Stromal cell of bone marrow (primary cell): ENCODE measurements at places on chromosomes 16 and 17.

DNA sequence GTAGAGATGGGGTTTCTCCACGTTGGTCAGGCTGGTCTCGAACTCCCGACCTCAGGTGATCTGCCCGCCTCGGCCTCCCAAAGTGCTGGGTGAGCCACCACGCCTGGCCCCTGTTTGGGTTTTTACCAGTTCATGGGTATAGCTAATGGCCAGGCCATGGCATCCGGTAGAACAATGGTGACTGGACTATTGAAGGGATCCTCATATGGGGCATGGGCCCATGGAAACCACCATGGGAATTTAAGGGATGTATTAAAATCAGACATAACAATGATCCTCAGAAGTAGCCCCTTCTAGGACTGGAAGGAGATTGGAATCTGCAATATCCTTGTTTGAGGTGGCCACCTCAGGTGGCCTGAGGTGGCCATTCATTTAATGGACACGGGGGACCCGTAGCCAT, 17.5 kb upstream of the GUCY2D start:
- no peak for DNase-seq

GRCh38 chr17:80365001-80365965, 49.7 kb upstream of the ENDOV start:
- no peak for DNase-seq

DNA sequence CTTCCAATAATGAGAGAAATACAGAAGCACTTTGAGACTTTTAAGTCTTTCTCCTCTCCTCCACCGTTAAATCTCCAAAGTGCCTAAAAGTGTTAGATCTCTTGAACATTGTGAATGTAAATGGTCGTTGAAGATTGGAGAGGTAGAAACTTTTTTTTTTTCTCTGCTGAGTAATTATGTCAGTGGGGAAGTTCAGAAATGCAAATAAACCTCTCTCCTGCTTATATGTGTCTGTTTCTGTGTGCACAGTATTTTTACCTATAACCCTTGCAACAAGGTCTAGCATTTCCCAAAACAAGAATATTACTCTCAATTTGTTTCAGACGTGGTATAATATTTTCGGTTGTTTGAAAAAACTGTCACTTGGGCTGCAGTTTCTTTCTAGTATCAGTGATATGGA, 833.6 kb upstream of the CDH8 start:
- no peak for DNase-seq

DNA sequence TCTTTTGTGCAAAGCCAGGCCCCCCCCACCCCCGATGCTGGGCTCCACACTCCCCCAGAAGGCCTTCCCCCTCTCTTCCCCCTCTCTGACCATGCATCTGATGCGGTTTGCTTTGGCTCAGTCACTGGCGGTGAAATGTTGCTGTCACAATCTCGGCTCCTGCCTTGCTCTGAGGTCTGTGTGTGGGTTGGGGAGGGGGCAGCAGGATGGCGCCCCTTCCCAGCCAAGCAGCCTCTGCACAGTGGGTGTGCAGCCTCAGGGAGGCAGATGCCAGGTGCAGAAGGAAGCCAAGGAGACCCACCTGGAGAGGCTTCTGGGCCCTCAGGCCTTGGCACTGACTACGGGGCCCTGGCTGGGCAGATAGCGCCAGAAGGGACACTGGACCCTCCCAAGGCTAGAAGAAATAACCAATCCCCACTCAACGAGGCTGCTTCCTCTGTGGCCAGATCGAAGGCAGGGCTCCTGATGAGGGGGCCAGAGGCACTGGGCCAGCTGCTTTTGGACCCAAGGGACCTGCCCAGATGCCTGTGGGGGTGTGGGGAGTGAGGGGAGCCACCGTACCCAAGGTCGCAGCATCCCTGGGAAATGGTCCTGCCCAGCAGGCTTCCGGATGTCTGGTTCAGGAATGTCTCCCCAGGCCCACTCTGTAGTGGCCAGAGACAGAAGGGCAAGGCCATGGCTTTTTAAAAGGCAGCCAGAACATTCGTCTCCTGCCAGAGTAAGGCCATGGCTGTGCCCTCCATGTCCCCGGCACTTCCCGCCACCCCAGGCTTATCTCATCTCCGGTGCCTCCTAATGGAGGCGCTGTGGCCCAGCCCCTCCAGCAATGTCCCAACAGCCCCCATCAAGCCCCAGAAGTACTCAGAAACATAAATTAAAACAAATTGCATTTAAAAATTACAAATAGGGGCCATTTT, 43.4 kb upstream of the SLC38A10 start:
- DNase-seq, result no peak

DNA sequence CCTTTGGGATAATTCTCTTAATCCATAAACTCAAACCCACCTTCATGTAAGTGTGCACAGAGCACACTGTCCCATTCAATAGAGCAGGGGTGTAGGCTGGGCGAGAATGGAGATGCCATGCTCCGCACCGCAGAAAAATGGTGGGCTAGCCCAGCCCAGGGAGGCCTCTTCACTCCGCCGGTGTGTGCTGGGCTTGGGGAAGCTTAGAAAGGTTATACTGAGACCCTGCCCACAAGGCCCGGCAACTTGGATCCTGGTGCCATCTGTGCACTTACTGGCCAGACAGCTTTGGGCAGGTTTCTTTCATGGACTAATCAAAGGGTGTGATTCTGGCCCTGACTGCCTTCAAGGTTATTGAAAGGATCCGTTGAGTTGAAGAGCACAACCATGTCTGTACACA, 3.7 kb upstream of the STAT5A start:
- no peak for DNase-seq

DNA sequence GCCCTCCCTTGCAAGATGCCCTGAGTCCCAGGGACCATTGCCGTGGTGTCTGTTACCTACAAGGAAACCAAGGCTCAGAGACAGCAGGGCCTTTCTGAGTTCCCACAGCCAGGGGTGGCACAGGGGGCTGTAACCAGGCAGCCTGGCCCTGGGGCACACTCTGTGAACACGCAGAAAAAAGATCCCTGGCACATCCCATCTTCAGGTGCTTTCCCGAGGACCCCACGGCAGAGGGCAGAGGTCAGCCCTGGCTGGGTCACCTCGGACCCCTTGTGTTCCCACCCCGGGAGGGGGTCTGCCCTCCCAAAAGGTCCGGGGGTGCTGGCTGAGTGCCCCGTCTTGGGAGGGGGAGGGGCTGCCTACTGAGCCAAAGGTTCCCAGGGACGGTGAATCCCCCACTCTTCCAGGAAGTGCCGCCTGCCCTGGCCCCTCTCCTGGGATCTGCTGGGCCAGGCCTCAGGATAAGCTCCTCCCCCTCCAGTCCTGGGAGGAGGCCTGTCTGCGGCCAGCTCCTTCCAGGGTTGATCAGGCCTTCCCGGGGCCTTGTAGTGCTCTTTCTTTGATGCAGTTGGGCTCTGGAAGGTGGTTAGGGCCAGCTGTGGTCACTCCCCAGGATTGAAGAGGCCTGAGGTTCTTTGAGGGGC, 8.1 kb downstream of the GLIS2 start:
- no peak for DNase-seq

GRCh38 chr17:50430821-50431618, 5.0 kb downstream of the ACSF2 start:
- DNase-seq, result no peak

GRCh38 chr17:789160-789840, 7.1 kb downstream of the MRM3 start:
- no peak for DNase-seq

- DNase-seq, result peak; percentile 98
Observed at GRCh38 chr17:71071837-71072236, 902.5 kb downstream of the KCNJ2 start.

- DNase-seq, result no peak
Observed at GRCh38 chr16:918068-918467, 52.7 kb downstream of the LMF1 start.
